Fibroblast of villous mesenchyme (primary cell): ENCODE measurements at places on chromosomes 4 and X. TPM values are rescaled to one million over a fixed set of nuclear protein-coding genes. Genes with fewer than 3 reads are reported as not detected.

Gene AFF2
- 0.32 TPM in 1 of 2 replicates, not detected in the other for total RNA-seq

DNA sequence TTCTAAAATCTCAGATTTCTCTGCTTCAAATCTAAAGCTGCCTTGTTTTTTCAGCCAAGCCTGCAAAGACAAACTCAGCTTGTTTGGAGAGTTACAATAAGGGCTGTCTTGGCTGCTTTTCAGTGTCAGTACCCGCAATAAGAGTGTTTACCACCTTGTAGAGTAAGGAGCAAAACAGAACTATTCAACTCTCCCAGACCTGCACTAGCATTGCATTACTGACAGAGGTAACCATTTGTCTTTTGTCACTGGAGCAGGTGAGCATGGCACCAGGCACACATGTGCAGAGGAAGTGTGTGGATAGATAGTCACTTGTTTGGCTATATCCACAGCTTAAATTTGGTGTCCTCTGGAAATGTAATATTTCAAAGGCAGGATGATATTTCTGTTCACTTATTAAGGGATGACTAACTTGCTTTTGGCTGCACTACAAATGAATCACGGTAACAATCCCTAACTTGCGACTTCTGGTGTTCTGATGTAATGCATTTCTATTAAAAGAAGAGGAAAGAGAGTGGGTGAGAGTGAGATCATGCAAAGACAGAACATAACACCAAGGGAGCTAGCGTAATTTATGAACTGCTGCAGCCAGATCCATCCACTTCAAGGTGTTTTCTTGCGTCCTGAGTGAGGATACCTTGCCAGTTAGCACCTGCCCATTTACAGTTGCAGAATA is 38.6 kb downstream of the PTCHD1 start:
- DNase-seq = peak; percentile 27

DNA sequence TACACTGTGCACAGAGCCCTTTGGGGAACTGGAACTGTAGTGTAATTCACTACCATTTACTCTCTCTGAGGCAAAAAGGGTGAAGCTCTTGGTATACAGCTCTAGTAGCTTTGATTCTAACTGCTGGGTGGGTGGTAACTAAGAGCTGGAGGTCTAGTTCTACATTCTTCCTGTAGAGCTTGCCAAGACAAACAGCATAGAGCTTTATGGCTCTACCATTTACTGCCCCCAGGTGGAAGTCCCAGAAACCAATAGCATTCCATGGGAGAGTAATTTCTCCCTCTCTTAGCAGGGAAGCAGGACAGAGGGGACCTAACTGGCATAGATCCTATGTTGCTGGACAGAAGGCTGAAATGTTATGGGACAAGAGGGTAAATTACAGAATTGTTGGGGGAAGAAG is 26.7 kb downstream of the HDAC8 start:
- DNase-seq = no peak

DNA sequence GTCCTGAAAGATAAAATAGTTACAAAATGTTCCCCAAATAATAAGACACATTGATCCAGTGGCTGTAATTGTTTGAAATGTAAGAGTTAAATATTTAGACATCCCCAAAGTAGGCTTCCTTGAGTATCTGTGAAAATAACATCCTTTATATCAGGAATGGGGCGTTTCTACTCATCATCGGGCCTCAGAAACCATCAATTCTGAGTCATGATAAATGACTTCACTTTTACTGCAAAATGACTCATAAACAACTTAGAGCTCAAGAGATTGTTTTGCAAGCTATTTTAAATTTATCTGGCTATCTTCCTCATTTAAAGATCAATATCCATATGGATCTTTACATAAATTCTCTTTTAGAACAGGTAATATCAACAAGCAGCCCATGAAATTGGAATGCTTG is 369.4 kb upstream of the CNKSR2 start:
- DNase-seq = peak; percentile 7

Gene ADGRL3
- total RNA-seq = 1.3 and 2.2 TPM in 2 replicates

Gene TBC1D9
- 17.1 and 31.5 TPM in 2 replicates for total RNA-seq

Gene CT45A10
- total RNA-seq = not detected in 2 replicates

Gene CLRN2
- total RNA-seq = not detected in 2 replicates

GRCh38 chr4:36308150-36308549 is 26.7 kb downstream of the DTHD1 start:
- DNase-seq = no peak

Gene CDKL2
- 0.32 and 1.3 TPM in 2 replicates for total RNA-seq

Gene GAB3
- 0.43 and 0.64 TPM in 2 replicates for total RNA-seq

- DNase-seq = no peak
These were observed 116.8 kb downstream of the AFAP1 start for GRCh38 chr4:7822877-7823276.

DNA sequence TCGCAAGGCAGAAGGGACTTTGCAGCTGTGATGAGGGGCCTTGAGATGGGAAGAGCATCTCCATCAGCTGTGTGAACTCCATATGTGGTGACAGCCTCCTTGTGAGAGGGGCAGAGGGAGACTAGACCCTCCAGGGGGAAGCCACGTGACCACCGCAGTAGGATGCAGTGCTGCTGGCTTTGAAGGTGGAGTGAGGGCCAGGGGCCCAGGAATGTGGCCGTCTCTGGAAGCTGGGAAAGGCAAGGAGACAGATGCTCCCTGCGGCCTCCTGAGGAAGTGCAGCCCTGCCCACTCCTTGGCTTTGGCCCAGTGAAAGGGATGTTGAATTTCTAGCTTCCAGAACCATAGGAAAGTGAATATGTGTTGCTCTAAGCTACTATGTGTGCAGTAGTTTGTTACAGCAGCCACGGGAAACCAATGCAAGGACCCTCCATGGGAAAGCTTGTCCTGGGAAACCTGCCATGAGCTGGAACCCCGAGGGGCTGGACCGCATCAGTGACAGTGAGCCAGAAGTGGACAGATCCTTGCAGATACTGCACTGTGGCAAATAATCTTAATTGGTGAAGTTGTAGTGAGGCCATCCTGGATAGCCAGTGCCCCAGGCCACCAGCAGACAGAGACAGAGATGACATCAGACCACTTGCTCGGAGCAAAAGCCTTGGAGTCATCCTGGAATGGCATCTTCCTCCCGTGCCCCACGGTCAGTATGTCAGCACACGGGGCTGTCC is 35.4 kb upstream of the SORCS2 start:
- peak; percentile 19 for DNase-seq
